ENCODE measurements at places on chromosomes 11 and 22. TPM values are rescaled to one million over a fixed set of nuclear protein-coding genes. Genes with fewer than 3 reads are reported as not detected.

DNA sequence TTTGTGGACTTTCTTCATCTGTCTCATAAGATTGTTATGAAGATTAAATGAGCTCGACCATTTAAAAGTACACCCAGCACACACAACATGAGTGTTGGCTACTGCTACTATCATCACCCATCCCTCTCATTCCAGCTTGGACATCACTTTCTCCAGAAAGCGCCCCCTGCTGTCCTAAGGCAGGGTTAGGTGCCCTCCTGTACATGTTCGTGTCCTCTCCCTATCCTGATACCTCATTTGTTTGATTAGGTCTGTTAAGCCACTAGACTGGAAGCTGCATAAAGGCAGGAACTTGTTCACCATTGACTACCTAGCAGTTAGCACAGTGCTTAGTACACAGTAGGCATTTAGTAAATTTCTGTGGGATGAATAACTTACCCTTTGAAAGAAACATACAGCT is 85.5 kb downstream of the ENTHD1 start:
- no peaks in the 10 kb centered on the region for H3K27me3 ChIP-seq
- H3K4me1 ChIP-seq = no peaks in the 10 kb centered on the region
- H3K4me3 ChIP-seq = no peak overlapping the region
- peak; percentile 10 for DNase-seq
- no peak overlapping the region for H3K27ac ChIP-seq

GRCh38 chr11:130068546-130068985 is 1.1 kb upstream of the APLP2 start:
- peak overlapping the region; percentile 97 for H3K27ac ChIP-seq
- no peaks in the 10 kb centered on the region for H3K27me3 ChIP-seq
- no peaks in the 10 kb centered on the region for H3K36me3 ChIP-seq
- H3K4me1 ChIP-seq = peaks cover 36% of the 10 kb centered on the region
- H3K4me3 ChIP-seq = peak overlapping the region; percentile 94

GRCh38 chr22:40107851-40108378 is 69.8 kb upstream of the TNRC6B start:
- H3K36me3 ChIP-seq = no peaks in the 10 kb centered on the region
- DNase-seq = peak; percentile 33
- H3K4me1 ChIP-seq = peaks cover 39% of the 10 kb centered on the region
- peak overlapping the region; percentile 73 for H3K27ac ChIP-seq

Gene NTM
- total RNA-seq = not detected

DNA sequence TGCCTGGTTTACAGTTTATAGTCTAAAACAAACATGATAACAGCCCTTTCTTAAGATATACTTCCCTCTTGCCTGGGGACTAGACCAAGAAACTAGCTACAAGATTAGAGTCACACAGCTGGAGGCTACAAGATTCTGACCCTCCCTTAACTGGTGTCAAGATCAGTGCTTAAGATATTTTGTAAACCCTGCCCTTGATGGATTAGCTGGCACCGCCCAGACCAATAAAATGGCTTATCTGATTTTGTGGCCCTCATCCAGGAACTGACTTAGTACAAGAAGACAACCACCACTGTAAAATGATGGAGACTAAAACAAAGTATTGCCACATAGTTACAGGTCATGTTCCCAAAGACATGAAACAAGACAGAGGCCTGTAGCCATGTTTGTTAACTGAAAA is 53.4 kb downstream of the FAM181B start:
- no peak overlapping the region for H3K27ac ChIP-seq
- no peaks in the 10 kb centered on the region for H3K27me3 ChIP-seq
- peaks cover 9% of the 10 kb centered on the region for H3K4me1 ChIP-seq
- no peak for DNase-seq
- H3K36me3 ChIP-seq = no peaks in the 10 kb centered on the region
- H3K4me3 ChIP-seq = no peak overlapping the region

DNA sequence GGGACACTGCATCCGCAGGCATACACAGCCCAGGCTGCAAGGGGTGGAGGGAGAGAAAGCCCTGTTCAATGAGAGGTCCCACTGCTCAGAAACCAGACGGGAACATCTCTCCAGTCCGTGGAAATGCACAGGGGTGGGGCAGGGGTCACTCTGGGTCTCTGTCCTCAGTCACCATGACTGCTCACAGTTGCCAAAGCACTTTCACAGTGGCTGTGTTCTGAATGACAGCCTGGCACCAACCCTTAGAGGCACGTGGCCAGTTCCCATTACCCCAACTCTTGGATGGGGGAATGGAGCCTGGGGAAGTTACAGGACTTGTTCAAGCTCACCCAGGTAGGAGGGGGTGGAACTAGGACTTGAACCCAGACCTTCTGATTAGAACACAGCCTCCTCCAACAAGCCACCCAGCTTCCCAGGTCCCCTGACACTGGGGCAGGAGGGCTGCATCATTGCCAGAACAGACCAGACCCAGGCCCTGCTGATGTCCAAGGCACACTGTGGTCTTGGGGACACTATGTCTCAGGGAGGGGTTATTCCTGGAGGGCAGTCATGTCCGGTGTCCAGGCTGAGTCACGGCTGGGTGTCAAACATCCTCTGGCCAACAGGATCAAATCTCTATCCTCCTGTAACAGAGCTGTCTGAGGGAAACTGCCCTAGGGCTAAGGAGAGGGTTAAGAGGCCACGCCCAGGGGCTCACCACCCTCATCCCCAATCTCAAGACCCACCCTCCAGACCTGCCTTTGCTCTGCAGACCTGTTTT is 8.2 kb downstream of the ZNF70 start:
- peaks cover 17% of the 10 kb centered on the region for H3K4me1 ChIP-seq
- H3K4me3 ChIP-seq = no peak overlapping the region
- no peak for DNase-seq
- H3K36me3 ChIP-seq = peaks cover 46% of the 10 kb centered on the region
- H3K27me3 ChIP-seq = no peaks in the 10 kb centered on the region

DNA sequence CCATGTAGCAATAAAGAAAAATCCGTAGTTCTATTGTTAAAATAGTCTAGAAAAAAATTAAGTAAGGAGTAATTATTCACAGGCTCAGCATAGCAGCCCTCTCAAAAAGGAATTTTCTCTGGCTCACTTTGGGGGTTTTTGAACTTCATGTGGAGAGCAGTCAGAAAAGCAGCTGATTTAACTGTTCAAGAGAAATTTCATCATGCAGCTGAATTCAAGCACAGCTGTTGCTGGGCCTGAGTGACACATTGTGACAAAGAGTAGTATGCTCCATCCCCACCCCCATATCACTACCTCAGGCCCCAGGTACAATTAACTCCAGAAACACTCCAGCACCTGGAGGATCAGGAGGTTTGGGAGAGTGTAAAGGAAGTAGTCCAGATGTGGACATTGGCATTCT is 272.1 kb downstream of the FAM76B start:
- DNase-seq = peak; percentile 34
- no peak overlapping the region for H3K4me3 ChIP-seq
- H3K27ac ChIP-seq = no peak overlapping the region
- H3K4me1 ChIP-seq = peaks cover 7% of the 10 kb centered on the region
- no peaks in the 10 kb centered on the region for H3K27me3 ChIP-seq
- no peaks in the 10 kb centered on the region for H3K36me3 ChIP-seq

GRCh38 chr11:69553416-69554357 is 72.2 kb downstream of the LINC01488 start:
- no peak for DNase-seq
- no peaks in the 10 kb centered on the region for H3K4me1 ChIP-seq
- no peaks in the 10 kb centered on the region for H3K27me3 ChIP-seq
- no peak overlapping the region for H3K27ac ChIP-seq
- H3K4me3 ChIP-seq = no peak overlapping the region

Gene CASP5
- total RNA-seq = not detected

DNA sequence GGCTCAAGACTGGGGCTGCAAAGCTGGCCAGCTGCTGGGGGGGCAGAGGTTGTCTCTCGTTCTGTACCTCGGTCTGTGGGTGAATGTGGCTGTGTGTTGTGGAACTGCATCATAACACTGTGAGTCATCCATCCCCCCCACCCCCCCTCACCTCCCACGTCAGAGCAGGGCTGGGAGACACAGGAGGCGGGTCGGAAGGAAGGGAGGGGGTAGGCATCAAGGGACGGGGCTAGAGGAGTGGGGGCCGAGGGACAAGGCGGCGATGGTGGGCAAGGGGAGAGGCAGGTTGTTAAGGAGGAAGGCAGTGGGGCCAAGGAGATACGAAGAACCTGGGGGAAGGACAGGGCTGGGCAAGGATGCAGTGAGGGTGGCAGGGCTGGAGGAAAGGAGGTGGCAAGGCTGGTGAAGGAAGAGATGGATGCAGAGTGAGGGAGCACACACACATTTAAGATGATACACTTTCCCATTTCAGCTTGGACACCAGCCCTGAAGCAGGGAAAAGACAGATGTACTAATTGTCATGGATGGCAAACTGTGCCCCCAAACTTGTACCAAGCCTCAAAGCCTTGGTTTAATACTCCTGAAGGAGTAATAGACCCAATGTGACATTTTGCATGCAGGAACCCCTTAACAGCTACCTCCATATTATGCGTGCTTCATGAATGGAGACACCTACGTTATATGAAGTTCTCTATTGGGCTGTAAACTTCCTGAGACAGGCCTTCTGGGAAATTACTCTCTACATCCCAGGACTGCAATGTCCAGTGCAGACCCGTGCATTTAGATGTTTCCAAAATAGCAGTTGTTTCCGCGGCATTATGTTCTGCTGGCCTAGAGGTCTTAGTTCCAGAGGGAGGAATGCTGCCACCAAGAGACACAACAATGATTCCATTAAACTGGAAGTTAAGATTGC is at the start of gene YPEL4:
YPEL4 (minus strand) TSS at position 87 of the 913 bp plus-strand sequence. CDS start 2,805 bp downstream, outside the sequence.
- peaks cover 47% of the 10 kb centered on the region for H3K4me1 ChIP-seq
- no peak within 1 kb of the TSS for H3K27ac ChIP-seq
- peaks cover 90% of the 10 kb centered on the region for H3K27me3 ChIP-seq
- peak; percentile 90 for DNase-seq
- H3K36me3 ChIP-seq = no peaks in the 10 kb centered on the region

Gene DEPDC5
- 20.4 TPM for total RNA-seq

Gene GAL
- total RNA-seq = 3.5 TPM

- H3K4me1 ChIP-seq = peaks cover 22% of the 10 kb centered on the region
- H3K27ac ChIP-seq = no peak overlapping the region
- H3K27me3 ChIP-seq = no peaks in the 10 kb centered on the region
- DNase-seq = no peak
- H3K4me3 ChIP-seq = no peak overlapping the region
Observed at GRCh38 chr11:103114836-103115235, 5.6 kb downstream of the DYNC2H1 start.

- peak overlapping the region; percentile 24 for H3K4me3 ChIP-seq
- H3K4me1 ChIP-seq = peaks cover 6% of the 10 kb centered on the region
- H3K27ac ChIP-seq = peak overlapping the region; percentile 59
- no peaks in the 10 kb centered on the region for H3K27me3 ChIP-seq
- DNase-seq = no peak
Observed at GRCh38 chr11:64989416-64989815, 7.4 kb downstream of the BATF2 start.

Gene SAA2
- total RNA-seq = not detected

Gene PARVA
- total RNA-seq = 116 TPM

Gene VSIG2
- 381 TPM for total RNA-seq
